ENCODE measurements at places on chromosomes 7 and 10.

- DNase-seq, result no peak
Measured at GRCh38 chr10:79128241-79128922, 59.6 kb downstream of the ZMIZ1 start.

- no peak for DNase-seq
Measured at GRCh38 chr10:99605351-99605750, 14.9 kb downstream of the SLC25A28 start.

- DNase-seq, result no peak
Measured at GRCh38 chr7:12570168-12570533, 369 bp upstream of the SCIN start.

GRCh38 chr7:151512353-151512752, 7.3 kb downstream of the RHEB start:
- DNase-seq, result no peak

DNA sequence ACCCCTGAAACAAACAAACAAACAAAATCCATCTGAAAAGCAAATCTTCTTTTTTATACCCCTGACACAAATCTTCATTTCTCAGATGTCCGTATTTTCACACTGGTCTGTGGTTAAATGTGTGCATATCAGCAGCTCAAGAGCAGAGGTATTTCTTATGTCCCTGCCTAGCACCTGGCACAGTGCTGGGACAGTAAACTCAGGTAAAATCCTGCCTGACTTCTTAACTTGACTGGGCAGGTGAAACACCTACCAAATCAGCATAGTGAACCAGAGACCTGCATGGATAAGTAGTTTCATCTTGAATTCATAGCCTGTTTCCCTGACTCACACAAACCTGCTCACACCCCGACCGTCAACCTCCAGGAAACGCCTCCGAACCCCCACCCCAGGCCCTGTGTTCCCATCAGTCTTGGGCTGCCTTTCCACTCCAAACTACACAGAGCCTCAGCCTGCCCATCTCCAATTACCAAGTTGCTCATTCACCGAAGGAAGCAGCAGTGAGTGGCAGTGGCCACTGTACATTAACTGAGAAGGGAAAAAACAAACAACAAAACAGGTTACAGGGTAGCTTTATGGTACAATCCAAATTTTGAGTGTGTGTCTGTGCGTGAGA, 109.9 kb downstream of the HECTD2 start:
- no peak for DNase-seq
